ENCODE measurements at places on chromosomes 11 and 22. TPM values are rescaled to one million over a fixed set of nuclear protein-coding genes. Genes with fewer than 3 reads are reported as not detected.
A peak's percentile ranks its signal among the peaks of the same experiment; 100 is the strongest.

Gene OR6T1
- not detected for polyA plus RNA-seq

- peak; percentile 21 for DNase-seq
Measured at GRCh38 chr11:43573873-43574272, 106.7 kb upstream of the HSD17B12 start.

DNA sequence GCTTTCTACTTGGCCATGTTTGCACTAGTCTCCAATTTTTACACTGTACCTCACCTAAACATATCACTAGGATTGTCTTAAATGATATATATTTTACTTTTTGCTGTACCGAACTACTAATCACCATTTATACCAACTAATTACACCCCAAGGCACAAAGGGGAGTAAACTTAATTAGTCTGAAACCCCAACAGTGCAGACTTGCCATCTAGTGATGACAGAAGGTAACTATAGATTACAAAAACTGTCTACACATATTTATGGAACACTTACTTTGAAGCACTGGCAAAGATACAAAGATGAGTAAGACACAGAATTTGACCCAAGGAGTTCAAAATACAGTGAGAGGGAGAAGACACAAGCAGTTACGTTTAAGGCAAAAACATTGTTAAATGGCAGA lies 139.7 kb downstream of the CNTN5 start:
- no peak for DNase-seq

GRCh38 chr11:10584071-10584501 lies 15.6 kb upstream of the LYVE1 start:
- peak; percentile 58 for DNase-seq

Gene DTX4
- 33.0 TPM for polyA plus RNA-seq

Gene BCO2
- 5.3 TPM for polyA plus RNA-seq

DNA sequence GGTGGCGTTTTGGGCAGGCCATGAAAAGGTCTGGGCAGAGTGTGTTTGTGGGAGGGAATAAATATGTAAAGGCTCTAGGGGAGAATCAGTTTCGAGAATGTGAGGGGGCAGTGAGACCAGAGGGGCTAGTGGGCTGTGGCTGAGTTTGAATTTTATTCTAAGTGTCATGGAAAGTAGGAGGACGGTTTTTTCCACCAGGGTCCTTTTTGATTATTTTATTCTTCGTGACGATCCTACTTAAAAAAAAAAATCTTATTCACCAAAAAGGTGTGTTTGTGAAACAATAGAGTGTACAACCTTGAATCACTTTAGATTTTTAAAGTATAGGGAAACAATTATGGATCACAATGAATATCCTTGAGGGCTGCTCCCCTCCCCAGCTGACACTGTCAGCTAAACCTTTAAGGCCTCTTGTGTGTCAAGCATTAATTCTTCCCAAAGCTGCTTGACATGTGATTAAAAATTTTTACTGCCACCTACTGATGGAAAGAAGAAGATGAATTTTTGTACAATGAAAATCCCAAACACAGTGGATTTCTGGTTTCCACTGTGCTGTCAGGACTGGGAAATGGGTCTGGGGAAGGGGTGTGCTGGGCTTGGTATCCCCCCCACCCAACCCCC lies 107.5 kb upstream of the OR4B1 start:
- peak; percentile 71 for DNase-seq

DNA sequence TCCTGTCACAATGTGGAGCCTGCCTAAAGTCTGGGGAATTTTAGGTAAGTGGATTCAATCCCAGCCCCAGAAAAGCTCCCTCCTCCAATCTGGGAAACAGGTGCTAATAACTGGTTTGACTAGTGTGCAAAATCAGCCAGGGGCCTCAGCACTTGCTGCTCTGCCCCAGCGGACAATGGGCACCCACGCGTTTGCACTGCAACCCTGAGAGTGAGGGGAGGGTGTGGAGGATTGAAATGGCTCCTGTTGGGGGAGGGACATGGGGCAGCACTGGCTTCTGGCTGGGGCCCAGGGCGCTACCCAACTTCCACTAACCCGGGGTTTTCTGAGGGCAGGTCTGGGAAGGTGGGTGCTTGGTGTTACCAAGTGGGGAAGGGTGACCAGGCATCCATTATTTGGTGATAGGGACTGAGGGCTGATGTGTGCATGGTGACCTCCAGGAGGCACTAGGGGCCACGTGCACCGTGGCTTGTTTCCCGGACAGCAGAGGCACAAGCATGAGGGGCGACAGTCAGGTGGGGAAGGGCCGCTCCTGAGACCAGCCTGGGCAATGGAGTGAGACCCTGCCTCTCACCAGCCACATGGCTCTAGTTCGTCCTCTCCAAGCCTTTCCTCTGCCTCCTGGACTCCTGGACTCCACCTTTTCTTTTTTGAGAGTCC lies 4.3 kb upstream of the PNPLA5 start:
- DNase-seq: no peak

DNA sequence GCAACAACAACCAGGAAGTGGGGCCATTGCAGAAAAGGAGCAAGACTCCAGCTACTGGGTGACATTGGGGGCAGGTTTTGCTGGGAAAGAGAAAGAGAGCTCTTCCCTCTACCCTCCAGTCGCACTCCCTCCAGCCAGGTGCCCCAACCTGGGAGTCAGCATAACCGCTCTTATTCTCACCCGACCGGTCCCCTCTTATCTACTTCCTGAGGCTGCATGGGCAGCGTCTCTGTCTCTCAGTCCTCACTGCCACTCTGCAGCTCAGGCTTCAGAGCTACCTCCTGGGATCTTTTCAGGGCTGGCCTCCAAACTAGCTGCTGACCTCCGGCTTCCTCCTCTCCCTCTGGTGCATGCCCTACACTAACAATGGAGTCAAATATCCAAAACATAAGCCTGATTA lies 5.1 kb downstream of the ZNF70 start:
- no peak for DNase-seq

Gene RTN4R
- 19.0 TPM for polyA plus RNA-seq

DNA sequence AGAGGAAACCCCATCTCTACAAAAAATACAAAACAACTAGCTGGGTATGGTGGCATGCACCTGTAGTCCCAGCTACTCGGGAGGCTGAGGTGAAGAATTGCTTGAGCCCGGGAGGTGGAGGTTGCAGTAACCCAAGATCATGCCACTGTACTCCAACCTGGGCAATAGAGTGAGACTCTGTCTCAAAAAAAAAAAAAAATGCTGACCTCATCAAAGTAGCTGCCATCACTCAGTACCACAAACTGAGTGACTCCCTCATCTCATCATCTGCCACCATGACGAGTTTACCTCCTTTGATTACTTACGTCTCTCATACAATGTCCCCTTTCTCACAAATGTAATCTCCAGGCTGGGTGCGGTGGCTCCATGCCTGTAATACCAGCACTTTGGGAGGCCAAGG lies 117.2 kb upstream of the CLPB start:
- no peak for DNase-seq

Gene OR8I2
- polyA plus RNA-seq: not detected

- no peak for DNase-seq
Measured at GRCh38 chr11:124865181-124865901, at the start of gene ROBO3. ROBO3 (plus strand) TSS chr11:124865432; CDS start chr11:124865578, 146 bp downstream.

DNA sequence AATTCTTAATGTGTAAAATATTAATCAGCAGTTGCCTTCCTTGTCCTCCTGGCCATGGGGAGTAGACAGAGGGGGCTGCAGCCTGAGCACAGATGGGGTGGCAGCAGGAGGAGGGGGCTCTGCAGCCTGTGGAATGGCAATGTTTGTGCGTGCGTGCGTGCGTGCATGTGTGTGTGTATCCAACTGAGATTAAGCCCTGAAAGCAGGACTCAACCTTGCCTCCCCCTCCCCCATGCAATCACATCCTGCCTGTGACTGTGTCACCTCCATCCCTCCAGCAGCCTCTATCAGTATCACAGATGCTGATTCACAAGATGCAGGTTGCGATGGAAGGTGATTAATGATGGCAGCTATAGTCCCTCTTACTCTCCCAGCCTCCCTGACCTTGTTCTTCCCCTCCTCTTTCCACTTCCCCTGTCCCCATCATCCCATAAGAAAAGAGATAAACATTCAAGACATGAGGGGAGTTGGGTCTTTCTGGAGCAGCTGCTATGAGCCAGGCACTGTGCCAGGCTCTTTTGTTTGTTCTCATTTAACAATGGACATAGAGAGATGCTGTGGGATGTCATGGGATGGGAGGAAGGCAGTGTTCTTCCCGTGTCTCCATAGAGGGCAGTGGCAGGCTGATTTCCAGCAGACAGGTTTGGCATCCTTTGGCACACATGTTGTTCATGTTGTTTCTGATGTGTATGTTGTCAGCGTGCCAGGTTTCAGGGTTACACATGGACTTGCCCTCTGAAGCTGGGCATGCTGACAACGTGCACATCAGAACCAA lies 43.8 kb upstream of the NECTIN1 start:
- no peak for DNase-seq
